Heart left ventricle (tissue), 16 donors: ENCODE measurements at places on chromosomes 12 and 14. TPM values are rescaled to one million over a fixed set of nuclear protein-coding genes. Genes with fewer than 3 reads are reported as not detected.
A peak's percentile ranks its signal among the peaks of the same experiment; 100 is the strongest.

Gene SMCO3
- 0.91 TPM for total RNA-seq

Gene ST8SIA1
- total RNA-seq: 1.9 TPM

- no peak overlapping the region for H3K27ac ChIP-seq
- no peak overlapping the region for H3K4me3 ChIP-seq
- no peaks in the 10 kb centered on the region for H3K27me3 ChIP-seq
- H3K36me3 ChIP-seq: peaks cover 5% of the 10 kb centered on the region
- peaks cover 11% of the 10 kb centered on the region for H3K4me1 ChIP-seq
- no peak for DNase-seq
These were observed 17.4 kb downstream of the FAM181A start for GRCh38 chr14:93944348-93945069.

- H3K4me3 ChIP-seq: no peak overlapping the region
- H3K36me3 ChIP-seq: no peaks in the 10 kb centered on the region
- H3K27ac ChIP-seq: peak overlapping the region; percentile 6
- DNase-seq: peak; percentile 18
- H3K4me1 ChIP-seq: peaks cover 34% of the 10 kb centered on the region
- H3K27me3 ChIP-seq: no peaks in the 10 kb centered on the region
These were observed 2.2 kb upstream of the PPTC7 start for GRCh38 chr12:110585231-110585799.

Gene LTB4R2
- total RNA-seq: 1.6 TPM

DNA sequence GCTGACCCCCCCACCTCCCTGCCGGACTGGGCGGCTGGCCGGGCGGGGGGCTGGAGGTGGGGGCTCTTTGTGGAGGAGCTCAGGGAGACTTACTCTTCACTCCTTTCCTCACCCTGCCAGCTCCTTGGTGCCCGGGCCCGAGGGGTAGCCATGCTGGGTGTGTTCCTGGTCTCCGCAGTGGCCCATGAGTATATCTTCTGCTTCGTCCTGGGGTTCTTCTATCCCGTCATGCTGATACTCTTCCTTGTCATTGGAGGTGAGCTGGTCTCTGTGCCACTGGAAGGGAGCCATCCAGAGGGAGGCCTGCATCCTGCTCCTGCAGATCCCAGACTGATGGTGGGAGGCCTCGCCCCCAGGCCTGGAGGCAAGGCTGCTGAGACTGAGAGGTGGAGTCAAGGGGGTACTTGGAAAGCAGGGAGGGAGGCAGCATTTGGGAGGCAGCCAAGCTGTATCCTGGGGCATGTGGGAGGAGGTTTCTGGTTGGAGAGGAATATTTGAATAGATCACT is 19.7 kb downstream of the SOAT2 start:
- H3K27ac ChIP-seq: no peak overlapping the region
- no peaks in the 10 kb centered on the region for H3K4me1 ChIP-seq
- H3K27me3 ChIP-seq: no peaks in the 10 kb centered on the region
- no peak for DNase-seq

Gene KLHL33
- 1.00 TPM for total RNA-seq

GRCh38 chr12:129997239-129997638 is 93.4 kb upstream of the TMEM132D start:
- H3K36me3 ChIP-seq: no peaks in the 10 kb centered on the region
- DNase-seq: no peak
- H3K27ac ChIP-seq: no peak overlapping the region
- no peaks in the 10 kb centered on the region for H3K4me1 ChIP-seq
- H3K4me3 ChIP-seq: no peak overlapping the region

DNA sequence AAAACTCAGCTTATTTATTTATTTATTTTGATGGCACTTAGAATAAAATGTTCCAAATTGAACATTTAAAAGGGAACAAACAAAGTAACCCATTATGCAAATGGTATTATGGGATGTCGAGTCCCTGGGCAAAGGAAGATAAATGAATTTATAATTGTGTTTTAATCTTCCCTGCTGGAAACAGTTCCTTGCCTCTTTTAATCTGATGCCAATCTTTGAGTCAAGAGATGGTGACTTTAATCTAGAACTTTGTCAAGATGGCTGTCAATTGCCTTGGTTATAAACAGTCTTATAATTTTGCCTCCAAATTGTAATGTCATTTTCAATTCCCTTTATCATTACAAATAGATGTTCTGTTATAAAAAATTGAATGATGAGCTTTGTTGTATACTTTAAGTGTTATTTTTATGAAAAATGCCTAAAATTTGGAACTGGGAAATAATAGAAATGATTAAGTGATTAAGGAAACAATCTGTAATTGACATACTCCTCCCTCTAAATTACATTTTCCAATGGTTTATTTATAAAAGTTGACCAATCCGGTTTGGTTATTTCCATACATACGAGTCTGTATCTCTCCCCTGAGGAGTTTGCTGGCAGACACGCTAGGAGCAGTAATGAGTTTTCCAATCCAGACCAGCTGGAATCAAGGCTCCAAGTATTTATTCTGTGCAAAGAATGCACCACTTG is 134.9 kb upstream of the FRMD6 start:
- no peaks in the 10 kb centered on the region for H3K27me3 ChIP-seq
- no peaks in the 10 kb centered on the region for H3K4me1 ChIP-seq
- no peak overlapping the region for H3K4me3 ChIP-seq
- DNase-seq: no peak

Gene ACTR10
- total RNA-seq: 73.5 TPM

DNA sequence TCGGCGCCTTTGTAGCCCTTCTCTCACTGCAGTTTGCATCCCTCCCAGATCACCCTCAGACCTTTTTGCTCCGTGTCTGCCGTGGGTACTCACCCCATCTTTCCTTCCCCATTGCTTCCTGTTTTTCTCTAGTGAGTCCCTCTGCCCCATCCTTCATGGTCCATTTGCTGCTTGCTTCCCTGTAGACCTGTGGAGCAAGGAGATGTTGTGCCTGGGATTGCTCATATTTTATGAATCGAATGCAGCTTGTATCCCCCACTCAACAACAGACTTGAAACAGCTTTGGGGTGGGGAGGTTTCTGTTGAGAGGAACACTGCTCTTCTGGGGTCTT is 661 bp downstream of the DENR start:
- peaks cover 45% of the 10 kb centered on the region for H3K36me3 ChIP-seq
- peak overlapping the region; percentile 83 for H3K4me3 ChIP-seq
- peaks cover 11% of the 10 kb centered on the region for H3K4me1 ChIP-seq
- no peak for DNase-seq
- no peaks in the 10 kb centered on the region for H3K27me3 ChIP-seq

DNA sequence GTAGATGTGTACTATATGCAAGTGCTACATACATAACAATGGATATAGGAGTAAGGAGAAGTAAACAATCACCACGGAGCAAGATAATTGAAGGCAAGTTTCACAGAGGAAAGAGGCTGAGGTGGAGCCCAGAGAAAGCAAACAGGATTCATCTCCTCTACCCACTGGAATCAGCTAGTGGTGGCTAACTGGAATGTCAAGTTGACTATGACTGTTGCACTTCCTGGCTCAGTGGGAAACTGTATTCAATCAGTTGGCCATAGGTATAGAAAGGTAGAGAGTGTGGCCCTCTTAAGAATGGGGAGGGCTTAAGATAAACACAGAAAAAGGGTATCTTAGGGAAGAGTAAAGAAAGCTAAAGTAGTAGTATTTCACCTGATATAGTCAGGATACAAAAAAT is 62.4 kb downstream of the MAP4K5 start:
- DNase-seq: no peak
- no peak overlapping the region for H3K27ac ChIP-seq
- peaks cover 20% of the 10 kb centered on the region for H3K36me3 ChIP-seq

DNA sequence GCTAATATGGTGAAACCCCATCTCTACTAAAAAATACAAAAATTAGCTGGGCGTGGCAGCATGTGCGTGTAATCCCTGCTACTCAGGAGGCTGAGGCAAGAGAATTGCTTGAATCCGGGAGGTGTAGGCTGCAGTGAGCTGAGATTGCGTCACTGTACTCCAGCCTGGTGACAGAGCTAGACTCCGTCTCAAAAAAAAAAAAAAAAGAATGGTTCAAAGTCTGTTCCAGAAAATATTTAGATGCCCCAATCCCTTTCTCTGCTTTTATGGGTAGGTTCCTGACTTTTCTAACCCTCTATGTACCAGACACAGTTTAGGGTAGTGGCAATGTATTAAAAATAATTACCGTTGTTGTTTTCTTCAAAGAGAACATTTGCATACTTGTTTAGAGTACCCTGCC is 161.4 kb downstream of the STXBP6 start:
- no peaks in the 10 kb centered on the region for H3K27me3 ChIP-seq
- no peak overlapping the region for H3K4me3 ChIP-seq
- H3K27ac ChIP-seq: no peak overlapping the region
- no peaks in the 10 kb centered on the region for H3K36me3 ChIP-seq
- no peaks in the 10 kb centered on the region for H3K4me1 ChIP-seq
- no peak for DNase-seq

GRCh38 chr12:68924546-68924945 is 8.4 kb downstream of the CPM start:
- H3K27me3 ChIP-seq: no peaks in the 10 kb centered on the region
- no peaks in the 10 kb centered on the region for H3K36me3 ChIP-seq
- DNase-seq: no peak
- no peak overlapping the region for H3K4me3 ChIP-seq
- no peak overlapping the region for H3K27ac ChIP-seq

- H3K27ac ChIP-seq: no peak overlapping the region
- H3K4me1 ChIP-seq: peaks cover 32% of the 10 kb centered on the region
- H3K36me3 ChIP-seq: no peaks in the 10 kb centered on the region
- peak; percentile 34 for DNase-seq
These were observed 158.9 kb downstream of the TMX1 start for GRCh38 chr14:51398898-51399297.

- no peak for DNase-seq
- H3K4me1 ChIP-seq: peaks cover 47% of the 10 kb centered on the region
- no peak overlapping the region for H3K4me3 ChIP-seq
These were observed 16.7 kb downstream of the STK38L start for GRCh38 chr12:27260746-27261145.

DNA sequence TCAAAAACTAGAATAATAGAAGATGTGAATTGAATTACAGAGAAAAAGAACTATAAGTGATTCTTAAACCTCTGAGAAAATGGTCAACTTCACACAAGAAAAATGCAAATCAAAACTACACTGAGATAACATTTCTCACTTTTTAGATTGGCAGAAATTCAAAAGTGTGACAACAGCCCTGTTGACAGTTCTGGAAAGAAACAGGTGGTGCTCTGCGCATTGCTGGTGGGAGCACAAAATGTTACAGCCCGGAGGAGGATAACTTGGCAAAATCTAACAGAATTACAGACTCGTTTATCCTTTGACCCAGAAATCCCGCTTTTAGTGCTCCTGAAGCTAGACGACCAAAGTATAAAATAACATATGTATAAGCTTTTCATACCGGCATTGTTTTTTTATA is 222.5 kb upstream of the CNTN1 start:
- H3K4me3 ChIP-seq: no peak overlapping the region
- H3K4me1 ChIP-seq: no peaks in the 10 kb centered on the region
- H3K27ac ChIP-seq: no peak overlapping the region
- no peaks in the 10 kb centered on the region for H3K36me3 ChIP-seq

DNA sequence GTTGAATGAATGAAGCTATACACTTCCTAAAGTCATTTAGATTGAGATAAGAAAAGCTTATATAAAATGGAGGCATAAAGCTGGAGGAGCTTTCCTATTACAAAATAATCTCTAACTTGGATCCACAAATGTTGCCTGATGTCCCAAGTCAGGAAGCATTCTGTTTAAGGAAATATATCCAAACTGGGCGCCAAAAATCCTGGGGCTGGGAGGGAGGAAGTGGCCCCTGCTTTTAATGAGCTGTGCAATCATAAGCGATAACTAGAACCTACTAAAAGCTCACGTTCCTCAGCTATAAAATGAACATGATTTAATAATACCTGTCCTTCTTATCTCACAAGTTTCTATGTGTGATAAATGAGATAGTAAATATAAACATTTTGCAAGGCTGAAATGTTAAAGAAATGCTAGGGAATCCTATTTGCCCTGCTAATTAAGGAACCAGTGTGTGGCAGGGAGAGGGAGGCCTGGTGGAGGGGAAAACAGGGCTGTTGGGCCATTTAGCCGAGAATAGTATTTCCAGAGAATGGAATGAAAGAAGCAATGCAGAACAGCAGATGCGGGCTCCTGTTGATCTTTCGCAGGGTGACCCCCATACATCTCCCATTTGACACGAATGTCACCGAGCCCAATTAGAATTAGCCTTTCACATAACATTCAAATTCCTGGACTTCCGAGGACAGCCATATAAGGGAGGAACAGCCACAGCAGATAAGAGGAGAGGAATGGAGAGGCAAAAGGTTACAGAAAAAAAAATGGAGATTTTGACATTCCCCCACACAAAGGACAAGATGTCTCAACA is 25.9 kb downstream of the DUSP6 start:
- H3K27ac ChIP-seq: peak overlapping the region; percentile 16
- DNase-seq: no peak
- no peaks in the 10 kb centered on the region for H3K36me3 ChIP-seq
- no peak overlapping the region for H3K4me3 ChIP-seq

Gene TARBP2
- total RNA-seq: 8.2 TPM

Gene RBM19
- total RNA-seq: 17.4 TPM

Gene GDF11
- 8.3 TPM for total RNA-seq

GRCh38 chr12:114477989-114478395 is 72.0 kb upstream of the TBX5 start:
- H3K27me3 ChIP-seq: peaks cover 67% of the 10 kb centered on the region
- no peak overlapping the region for H3K27ac ChIP-seq
- no peaks in the 10 kb centered on the region for H3K36me3 ChIP-seq

DNA sequence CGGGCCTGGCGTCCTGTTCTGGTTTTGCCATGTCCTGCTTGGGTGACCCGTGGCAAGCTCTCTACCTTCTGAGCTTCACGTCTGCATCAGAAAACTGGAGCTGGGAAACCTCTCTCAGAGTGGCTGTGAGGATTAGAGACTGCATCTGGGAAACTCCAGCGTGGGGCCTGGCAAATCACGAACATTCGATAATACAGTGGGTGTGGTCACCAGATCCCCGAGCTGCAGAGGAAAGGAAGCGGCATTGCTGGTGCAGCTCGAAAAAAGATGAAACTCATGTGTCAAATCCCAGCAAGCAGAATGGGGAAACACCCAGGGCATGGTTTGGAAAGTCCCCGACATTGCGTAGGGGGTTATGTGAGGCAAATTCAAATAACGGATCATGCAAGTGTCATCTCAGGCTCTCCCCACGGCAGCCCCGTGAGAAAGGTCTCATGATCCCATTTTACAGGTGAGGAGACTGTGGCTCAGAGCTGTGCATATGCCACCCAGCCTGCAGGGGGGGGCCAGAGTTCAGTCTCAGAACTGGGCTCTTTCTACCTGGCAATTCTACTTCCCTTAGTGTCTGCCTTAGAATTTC is 98.1 kb upstream of the VRK1 start:
- no peak for DNase-seq
- H3K27ac ChIP-seq: no peak overlapping the region
- no peak overlapping the region for H3K4me3 ChIP-seq

Gene AKAP3
- total RNA-seq: 3.9 TPM

GRCh38 chr12:100189636-100190394 is 10.8 kb upstream of the ACTR6 start:
- H3K27ac ChIP-seq: no peak overlapping the region
- H3K36me3 ChIP-seq: no peaks in the 10 kb centered on the region
- no peaks in the 10 kb centered on the region for H3K27me3 ChIP-seq
- peak; percentile 32 for DNase-seq
- H3K4me1 ChIP-seq: no peaks in the 10 kb centered on the region
- no peak overlapping the region for H3K4me3 ChIP-seq
